ENCODE measurements at places on chromosomes 5 and 9.

DNA sequence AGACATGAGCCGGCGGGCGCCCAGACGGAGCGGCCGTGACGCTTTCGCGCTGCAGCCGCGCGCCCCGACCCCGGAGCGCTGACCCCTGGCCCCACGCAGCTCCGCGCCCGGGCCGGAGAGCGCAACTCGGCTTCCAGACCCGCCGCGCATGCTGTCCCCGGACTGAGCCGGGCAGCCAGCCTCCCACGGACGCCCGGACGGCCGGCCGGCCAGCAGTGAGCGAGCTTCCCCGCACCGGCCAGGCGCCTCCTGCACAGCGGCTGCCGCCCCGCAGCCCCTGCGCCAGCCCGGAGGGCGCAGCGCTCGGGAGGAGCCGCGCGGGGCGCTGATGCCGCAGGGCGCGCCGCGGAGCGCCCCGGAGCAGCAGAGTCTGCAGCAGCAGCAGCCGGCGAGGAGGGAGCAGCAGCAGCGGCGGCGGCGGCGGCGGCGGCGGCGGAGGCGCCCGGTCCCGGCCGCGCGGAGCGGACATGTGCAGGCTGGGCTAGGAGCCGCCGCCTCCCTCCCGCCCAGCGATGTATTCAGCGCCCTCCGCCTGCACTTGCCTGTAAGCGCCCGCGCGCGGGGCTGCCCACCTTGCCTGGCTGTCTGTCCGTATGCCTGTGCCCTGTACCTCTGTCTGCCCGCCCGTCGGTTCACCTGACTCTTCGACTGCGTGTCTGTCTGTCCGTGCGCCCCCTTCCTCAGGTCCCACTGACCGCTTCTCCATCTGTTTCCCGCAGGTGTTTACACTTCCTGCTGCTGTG, 412 bp downstream of the FGF18 start:
- DNase-seq, result peak; percentile 29

GRCh38 chr5:100757618-100758017, 145.5 kb downstream of the ST8SIA4 start:
- no peak for DNase-seq

DNA sequence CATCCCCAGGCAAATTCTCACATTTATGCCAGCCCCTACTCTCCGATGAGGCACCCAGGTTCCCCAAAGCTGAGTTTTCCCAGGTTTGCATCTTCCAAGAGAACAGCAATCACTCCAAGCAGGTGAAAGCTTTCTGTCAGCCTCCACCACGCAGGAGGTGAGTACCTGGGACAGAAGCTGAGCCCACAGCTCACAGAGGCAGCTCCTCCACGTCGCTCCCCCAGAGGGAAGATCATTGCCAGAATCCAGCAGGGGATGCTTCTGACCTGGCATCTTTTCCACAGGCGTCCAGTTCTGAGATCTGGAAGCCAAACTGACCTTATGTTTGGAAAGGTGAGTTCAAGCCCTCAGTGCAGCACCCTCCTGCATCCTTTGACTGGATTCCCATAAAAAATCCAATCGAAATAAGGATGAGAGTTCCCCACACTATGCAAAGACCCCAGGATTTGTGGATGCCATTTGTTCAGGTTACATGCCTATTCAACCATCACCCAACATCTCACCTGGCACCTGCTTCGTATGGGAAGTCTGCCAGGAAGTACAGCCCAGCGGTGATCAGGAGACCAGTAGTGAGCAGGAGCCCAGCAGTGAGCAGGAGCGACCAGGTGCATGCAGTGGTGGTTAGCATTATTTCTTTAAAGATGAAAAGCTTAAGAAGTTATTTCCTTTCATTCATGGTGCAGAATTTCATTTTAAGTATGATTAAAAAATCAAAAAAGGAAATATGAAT, 47.4 kb upstream of the OLFM1 start:
- DNase-seq, result peak; percentile 68

GRCh38 chr9:13001989-13002580, 227.3 kb downstream of the LURAP1L start:
- no peak for DNase-seq

DNA sequence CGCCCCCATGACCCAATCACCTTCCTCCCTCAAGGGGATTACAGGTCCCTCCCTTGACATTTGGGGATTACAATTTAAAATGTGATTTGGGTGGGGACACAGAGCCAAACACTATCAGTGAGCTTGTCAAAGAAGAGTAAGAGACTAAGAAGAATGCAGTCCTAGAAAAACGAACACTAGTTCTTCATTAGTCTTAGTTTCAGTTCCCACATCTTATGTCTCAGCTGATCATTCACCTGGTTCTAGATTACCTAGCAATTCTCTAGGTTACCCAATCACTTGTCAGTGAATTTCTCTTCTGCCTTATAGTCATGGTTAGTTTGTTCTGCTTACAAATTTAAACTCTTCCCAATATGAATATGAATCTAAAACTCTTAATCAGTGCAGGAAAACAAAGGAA, 251.5 kb downstream of the COX7C start:
- no peak for DNase-seq

Data from NCI-H345 (cell line).